ENCODE measurements at places on chromosomes 3 and 15.
A peak's percentile ranks its signal among the peaks of the same experiment; 100 is the strongest.

DNA sequence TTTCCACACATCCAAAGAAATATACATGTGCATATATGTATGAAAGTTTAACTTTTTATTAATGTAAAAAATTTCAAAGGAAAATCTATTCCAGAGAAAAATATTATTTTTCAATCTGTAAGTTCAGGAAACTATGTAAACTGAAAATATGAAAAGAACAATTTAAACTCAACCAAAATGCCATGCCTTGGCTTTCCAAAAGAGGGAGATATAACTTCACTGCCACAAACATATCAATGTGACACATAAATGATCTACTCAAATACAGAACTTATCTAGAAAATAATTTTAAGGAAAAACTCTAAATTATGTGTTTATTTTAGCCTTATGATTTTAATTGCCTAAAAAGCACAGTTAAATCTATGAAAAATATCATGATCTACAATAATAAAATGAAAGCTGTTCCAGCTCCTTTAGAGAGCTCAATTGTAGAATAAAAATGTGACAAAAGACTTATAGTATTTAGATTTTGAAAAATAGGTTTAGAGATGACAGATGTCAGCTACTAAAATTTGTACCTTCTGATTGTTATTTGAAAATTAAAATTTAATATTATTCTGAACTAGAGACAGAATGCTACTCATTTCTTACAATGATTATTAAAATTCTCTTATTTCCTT is 94.8 kb downstream of the GBE1 start:
- peak; percentile 17 for DNase-seq

- no peak for DNase-seq
These were observed 11.4 kb upstream of the MGA start for GRCh38 chr15:41648770-41649169.

DNA sequence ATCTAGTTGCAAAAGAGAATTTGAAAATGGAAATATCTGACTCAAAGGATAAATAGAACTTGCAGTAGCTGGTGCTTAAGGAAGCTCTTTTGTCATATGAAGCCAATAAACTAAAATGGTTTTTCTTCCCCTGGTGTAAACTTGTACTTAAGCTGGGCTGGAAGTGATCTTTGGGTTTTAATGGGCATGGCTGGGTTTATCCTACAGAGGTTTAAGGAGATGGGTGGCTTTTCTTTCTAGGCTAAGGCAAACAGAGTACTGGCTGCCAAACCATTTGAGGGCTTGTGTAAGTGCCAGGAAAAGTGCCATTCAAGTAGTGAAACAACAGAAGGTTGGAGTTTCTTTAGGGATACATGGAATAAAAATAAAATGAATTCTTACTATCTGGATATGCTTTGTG is 12.1 kb upstream of the UTS2B start:
- DNase-seq = no peak

- peak; percentile 35 for DNase-seq
These were observed 6.3 kb upstream of the CDC25A start for GRCh38 chr3:48194446-48195071.

DNA sequence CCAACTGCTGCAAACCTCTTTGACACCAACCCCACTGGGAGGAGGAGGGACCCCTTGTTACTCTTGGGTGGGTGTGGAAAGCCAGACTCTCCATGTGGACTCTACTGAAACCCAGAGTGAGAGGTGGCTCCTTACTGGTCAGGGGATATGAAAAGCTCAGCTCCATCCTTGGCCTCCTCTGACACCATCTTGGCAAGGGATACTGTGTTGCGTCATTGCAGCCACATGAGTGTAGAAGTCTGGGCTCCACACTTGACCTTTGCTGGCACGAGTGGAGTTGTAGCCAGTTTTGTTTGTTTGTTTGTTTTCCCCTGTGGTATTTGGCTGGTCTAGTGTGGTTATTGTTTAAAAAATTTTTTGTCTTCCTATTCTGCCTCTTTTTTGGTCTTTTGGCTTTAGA is 289.1 kb downstream of the GAP43 start:
- peak; percentile 23 for DNase-seq

- no peak for DNase-seq
These were observed 187.2 kb downstream of the TLE3 start for GRCh38 chr15:69910514-69910913.

DNA sequence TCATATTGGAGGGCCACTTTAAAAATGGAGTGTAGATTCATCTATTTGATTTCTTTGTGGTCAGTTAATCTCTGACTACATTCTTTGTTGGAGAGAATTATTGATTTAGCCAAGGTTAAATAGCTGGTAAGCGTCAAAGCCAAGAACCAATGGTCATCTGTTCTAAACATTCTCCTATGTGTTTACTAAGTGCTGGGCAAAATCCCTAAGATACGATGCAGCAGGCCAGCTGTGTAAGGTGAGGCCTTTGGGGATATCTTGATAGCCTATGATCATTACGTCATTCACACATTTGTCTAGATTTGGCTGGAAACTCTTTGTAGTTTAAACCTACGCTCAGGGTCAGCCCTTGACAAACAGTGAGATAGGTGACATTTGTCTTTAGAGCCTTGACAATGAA is 236.2 kb downstream of the NR1D2 start:
- DNase-seq = no peak

- no peak for DNase-seq
These were observed 46.2 kb upstream of the SEC22A start for GRCh38 chr3:123155471-123156011.

DNA sequence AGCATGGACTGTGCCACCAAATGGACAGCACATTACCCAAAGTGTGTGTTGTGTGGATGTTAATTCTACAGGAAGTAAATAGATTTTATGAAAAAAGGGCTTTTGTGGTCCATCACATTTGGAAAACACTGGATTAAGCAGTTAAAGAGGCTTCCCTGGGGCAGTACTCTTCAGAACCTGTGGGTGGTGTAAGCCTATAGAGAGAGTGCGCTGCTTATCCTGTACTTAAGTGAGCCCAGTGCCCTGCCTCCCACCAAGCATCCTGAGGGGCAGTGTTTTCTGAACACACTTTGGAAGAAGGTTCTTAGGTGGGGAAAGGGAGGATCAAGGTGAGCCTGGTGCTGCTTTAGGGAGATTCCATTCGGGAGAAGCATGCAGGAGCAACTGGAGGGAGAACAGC is 10.9 kb downstream of the TTLL3 start:
- DNase-seq = no peak

DNA sequence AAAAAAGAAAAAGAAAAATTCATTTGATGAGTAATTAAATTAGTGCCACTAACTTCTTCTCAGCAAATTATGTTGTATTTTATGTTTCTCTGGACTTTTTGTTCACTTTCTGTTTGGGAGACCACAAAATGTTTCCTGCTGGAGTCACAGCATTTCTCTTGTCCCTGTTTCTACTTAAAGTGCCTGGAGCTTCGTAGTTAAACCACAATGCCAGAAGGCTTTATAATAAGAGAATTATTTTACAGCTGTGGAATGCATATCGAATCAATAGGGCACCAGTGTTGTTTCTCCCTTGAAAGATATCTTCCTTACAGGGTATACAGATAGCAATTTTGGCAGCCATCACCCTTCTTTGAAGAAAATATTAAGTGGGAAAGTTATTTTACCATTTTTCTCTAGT is 3.2 kb downstream of the DTWD1 start:
- DNase-seq = peak; percentile 83

GRCh38 chr3:116034794-116035193 is 410.5 kb downstream of the LSAMP start:
- DNase-seq = no peak

DNA sequence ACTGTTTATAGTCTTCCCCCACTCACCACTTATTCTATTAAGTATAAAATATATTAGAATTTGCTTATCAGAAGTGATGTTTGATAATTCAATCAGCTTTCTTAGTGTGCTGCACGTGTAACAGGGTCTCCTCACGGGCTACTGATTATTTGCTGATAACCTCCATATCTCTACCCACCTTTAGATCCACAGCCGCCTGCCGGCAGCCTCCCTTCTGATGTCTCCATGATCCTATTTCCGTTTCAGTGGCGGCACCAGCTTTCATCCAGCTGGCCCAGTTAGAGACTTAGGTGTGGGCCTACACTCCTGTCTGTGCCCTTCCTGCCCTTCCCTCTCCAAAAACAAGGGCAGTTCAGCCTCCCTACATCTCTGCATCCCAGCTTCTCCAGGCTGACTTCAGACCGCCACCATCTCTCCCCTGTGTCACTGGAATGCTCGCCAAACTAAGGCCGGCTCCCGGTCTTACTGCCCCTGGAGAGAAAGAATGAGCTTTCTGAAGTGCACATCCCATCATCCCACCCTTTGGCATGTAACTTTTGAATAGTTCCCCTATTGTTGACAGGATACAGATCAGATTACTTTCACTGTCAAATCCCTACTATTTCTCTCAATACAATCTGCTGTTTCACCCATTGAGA is 76.6 kb upstream of the PRTG start:
- no peak for DNase-seq

DNA sequence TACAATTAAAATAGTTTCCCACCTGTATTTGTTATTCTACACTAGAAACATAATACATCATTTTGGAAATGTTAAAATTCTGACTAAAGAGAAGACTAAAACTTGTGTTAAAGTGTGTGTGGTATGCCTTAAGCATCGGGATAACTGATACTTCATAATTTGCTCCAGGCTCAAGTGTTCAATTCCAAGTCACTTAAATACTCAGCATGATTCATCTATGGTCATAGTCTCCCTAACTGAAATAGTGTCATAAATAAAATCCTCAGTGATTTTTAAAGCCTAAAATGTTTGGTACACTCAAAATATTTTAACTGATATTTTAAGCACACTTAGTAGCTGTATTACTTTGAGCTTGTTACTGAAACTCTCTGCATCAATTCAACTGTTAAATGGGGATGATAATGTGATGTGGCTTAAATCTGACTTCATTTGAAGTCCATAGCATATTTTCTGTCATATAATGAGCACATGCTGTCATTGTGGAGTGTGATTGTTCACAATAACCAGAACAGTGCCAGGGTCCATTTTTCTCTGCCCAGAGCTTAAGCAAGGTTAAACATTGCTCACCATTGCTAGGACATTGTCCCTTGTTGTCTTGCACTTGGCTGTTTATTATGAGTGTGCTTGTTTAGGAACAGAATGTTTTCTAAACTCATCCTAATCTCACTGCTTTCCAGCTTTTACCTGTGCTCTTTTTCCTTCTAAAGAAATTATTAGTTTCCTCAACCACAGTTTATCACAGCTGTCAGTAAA is 122.2 kb downstream of the KLHL25 start:
- DNase-seq = peak; percentile 15

DNA sequence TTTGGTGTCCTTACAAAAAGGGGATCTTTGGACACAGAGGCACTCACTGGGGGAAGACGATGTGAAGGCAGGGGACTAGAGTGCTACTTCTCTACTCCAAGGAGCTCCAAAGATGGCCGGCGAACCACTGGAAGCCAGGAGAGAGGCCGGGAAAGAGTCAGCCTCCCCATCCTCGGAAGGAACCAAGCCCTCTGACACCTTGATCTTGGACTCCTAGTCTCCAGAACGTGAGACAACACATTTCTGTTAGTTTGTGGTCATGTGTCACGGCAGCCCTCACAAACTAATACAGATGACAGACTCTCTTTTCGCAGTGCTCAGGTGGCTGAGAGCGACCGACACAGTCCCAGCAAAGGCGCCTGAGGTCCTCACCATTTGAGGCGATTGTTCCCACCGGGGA is 24.4 kb upstream of the ATP2B2 start:
- no peak for DNase-seq

DNA sequence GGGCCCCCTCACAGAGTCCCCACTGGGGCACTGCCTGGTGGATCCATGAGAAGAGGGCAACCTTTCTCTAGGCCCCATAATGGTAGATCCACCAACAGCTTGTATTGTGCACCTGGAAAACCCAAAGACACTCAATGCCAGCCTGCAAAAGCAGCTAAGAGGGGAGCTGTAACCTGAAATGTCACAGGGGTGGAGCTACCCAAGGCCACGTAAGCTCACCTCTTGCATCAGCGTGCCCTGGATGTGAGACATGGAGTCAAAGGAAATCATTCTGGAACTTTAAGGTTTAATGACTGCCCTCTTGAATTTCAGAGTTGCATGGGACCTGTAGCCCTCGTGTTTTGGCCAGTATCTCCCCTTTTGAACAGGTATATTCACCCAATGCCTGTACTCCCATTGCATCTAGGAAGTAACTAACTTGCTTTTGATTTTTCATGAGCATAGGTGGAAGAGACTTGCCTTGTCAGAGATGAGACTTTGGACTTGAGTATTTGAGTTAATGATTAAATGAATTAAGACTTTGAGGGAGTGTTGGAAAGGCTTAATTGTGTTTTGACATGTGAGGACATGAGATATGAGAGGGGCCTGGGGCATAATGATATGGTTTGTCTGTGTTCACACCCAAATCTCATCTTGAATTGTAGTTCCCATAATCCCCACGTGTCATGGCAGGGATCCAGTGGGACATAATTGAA is 900.9 kb upstream of the ROBO1 start:
- DNase-seq = no peak

DNA sequence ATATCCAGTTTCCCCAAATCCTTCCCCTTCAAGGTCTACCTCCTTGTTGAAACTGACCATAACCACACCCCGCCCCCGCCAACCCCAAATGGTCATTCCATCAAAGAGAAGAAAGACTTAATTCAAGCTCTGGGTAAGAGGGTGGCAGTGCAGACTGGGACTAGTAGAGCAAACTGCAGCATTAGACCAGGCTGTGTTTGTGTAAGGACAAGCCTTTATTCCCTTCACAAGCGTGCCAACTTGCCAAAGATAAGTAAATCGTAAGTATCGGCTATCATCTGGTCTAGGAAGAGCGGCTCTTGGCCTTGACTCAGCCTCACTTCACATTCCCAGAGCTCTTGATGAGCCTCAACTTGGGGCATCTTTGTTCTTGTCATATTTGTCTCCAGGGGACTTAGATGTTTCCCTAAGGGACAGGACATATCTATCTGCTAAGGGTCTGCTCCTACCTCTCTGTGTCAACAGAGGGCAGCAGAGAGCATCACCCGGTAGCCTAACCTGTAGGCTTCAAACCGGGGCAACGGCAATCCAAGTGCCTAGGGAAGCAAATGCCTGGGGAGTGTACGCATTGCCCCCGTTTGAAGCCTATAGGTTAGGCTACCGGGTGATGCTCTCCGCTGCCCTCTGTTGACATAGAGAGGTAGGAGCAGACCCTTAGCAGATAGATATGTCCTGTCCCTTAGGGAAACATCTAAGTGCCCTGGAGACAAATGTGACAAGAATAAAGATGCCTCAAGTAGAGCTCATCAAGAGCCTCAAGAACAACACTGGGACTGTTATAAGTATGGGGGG is 8.9 kb upstream of the MAP3K13 start:
- peak; percentile 11 for DNase-seq

All from fibroblast of gingiva (primary cell).